ENCODE measurements at places on chromosomes 2 and 18. TPM values are rescaled to one million over a fixed set of nuclear protein-coding genes. Genes with fewer than 3 reads are reported as not detected.

The SFT2D3 gene
- total RNA-seq: 14.8 TPM

DNA sequence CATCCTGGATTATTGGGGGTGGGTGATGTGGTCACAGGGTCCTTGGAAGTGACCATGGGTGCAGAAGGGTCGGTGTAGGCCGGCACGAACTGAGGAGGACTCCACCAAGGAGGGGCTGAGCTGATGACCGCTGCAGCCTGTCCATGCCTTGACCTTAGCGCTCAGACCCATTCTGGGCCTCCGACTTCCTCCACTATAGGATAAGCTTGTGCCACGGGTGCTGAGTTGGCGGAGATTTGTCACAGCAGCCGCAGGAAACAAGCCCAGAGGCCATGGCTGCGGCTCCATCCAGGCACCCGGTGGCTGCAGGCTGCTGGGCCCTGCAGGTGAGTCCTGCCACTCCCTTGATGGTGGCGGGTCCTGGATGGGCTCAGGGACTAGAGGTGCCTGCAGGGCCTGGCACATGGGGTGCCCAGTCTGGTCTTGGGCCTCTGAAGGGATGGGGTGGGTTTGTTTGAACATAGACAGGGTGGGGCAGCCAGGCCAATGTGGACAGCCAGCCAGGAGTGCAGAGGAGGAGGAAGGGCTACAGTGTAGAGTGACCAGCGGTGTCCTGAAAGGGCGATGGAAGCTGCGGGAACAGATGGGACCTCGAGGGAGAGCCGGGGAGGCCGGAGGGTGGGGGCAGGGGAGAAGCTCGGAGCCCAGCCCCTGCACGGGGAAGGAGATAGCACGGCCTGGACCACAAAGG is 84.8 kb downstream of the SEPTIN10 start:
- no peak for DNase-seq

GRCh38 chr2:151730262-151730975 is 3.9 kb downstream of the NEB start:
- DNase-seq: no peak

- no peak for DNase-seq
Observed at GRCh38 chr2:239330836-239331235, 70.0 kb downstream of the HDAC4 start.

The MARCHF4 gene
- not detected for total RNA-seq

GRCh38 chr2:224271617-224272236 is 130.2 kb downstream of the FAM124B start:
- no peak for DNase-seq

- DNase-seq: no peak
Observed at GRCh38 chr18:64287926-64288325, 139.0 kb upstream of the LINC00305 start.

The ERMN gene
- not detected for total RNA-seq

DNA sequence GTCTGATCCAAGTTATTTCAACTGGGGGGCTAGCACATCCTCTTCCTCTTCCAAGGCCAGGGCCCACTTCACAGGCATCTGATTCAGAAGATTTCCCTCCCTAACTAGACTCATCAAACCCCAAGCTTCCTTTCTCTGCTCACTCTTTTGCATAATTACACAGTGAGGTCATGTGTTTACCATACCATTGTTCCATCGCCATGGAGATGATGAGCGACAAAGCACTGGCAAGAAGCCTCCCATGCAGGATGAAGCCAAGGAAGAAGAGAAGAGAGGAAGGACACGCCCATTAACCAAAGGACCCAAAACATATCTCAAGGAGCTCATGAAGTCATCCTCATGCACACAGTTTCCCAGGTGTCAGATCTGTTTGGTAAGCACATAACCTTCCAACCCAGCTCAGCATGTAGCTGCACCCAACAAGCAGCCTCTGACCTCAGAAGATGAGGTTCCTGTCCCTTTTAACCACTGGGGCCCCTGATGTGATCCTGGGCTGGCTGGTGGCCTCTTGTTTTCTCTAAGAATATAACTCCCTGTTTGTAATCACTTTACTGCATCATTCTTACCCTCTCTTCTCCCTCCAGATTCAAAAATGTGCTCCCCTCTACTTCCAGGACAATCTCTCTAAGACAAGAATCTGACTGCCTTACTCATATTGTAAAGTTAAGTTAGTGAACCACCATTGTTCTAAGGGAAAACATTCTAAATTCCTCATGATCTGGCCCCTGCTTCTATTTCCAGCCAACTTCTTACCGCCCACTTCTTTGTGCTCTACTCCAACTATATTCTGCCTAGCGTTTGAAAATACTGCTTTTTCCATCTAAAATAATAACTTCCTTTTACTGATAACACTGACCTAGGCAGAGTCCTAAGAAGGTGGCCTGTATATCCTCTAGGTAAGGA is 190.1 kb downstream of the TTC32 start:
- DNase-seq: no peak

DNA sequence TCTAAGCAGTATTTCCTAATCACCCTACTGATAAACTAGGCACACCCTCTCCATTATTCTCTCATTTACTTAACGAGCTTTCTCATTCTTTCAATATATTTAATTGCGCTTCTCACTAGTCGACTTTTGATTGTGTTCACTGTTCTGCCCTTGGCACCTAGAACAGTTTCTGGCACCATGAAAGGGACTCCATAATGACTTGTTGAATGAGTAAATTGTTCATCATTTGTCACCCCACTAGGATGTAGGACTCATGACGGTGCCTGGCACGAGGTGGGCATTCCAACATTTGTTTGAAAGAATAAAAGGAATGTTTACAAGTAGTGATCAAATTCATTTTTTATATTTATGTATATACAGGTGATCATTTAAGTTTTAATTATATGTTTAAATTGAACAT is 123.7 kb downstream of the DIS3L2 start:
- DNase-seq: no peak

GRCh38 chr2:635687-636621 is 41.3 kb downstream of the TMEM18 start:
- no peak for DNase-seq

The CTAGE1 gene
- total RNA-seq: not detected

DNA sequence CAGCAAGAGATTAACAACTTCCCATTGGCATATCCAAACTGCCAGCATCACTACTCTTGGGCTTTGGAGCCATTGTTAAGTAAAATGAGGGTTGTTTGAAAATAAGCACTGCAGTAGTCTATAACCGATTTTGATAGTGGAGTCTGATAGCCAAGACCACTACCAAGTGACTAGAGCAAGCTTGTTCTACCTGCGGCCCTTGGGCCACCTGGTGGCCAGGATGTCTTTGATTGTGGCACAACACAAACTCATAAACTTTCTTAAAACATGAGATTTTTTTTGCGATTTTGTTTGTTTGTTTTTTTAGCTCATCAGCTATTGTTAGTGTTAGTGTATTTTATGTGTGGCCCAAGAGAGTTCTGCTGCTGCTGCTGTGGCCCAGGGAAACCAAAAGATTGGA is 11.0 kb downstream of the UBE2E3 start:
- DNase-seq: no peak

DNA sequence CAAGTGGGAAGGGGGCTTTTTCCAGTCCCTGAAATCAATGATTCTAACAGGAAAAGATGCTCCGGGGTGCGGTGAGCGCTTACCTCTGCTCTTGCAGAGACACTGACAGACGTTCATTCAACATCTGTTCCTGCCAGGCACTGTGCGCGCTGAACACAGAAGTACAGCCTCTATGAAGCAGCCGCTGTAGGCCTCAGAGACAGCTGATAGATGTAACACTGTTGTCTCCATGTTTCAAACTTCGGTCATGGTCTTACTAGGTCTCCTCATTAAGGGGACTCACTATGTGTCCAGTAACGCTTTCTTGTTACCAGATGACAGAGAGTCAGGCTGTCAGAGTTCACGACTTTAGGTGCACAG is 649 bp upstream of the CLIP4 start:
- DNase-seq: no peak

GRCh38 chr18:70072678-70073077 is 125.0 kb upstream of the CD226 start:
- DNase-seq: no peak
